ENCODE measurements at places on chromosomes 11 and 22.

DNA sequence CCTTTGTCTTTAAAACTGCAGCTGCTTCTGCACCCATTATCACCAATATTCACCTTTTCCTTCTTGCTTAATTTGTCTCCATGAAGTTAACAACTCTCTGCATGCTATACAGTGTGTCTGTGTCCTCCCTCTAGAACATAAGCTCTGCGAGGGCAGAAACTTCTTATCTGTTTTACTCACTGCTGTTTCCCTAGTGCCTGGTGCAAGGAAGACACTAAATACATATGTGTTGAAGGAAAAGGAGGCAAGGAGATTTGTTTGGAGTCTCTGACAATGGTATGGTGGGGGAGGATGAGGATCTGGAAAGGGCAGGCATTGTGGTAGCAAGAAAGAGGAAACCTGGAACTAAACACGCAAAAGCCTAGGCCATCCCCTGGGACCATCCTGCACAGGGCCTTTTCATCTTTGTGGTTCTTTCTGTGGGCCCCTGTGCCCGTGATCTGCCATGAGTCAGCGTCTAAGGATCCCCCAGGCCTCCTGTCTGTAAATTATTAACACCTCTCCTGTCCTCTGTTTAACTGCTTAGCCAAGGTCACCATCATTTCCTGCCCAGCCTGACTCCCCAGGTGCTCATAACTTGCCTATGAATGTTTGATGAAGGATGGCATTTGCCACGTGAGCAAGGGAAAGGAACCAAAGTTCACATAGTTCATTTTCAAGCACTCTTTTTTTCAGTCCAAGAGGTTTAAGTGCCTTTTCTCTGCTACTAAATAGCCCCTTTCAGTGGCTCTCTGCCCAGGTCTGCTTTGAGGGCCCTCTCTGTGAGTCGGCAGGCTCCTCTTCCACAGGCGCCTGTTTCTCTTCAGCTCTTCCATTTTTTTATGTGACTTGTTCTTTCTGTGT is 131.1 kb downstream of the RASSF10 start:
- peak; percentile 83 for DNase-seq

- DNase-seq: peak; percentile 27
Measured at GRCh38 chr11:112584672-112585071, 324.0 kb upstream of the PLET1 start.

DNA sequence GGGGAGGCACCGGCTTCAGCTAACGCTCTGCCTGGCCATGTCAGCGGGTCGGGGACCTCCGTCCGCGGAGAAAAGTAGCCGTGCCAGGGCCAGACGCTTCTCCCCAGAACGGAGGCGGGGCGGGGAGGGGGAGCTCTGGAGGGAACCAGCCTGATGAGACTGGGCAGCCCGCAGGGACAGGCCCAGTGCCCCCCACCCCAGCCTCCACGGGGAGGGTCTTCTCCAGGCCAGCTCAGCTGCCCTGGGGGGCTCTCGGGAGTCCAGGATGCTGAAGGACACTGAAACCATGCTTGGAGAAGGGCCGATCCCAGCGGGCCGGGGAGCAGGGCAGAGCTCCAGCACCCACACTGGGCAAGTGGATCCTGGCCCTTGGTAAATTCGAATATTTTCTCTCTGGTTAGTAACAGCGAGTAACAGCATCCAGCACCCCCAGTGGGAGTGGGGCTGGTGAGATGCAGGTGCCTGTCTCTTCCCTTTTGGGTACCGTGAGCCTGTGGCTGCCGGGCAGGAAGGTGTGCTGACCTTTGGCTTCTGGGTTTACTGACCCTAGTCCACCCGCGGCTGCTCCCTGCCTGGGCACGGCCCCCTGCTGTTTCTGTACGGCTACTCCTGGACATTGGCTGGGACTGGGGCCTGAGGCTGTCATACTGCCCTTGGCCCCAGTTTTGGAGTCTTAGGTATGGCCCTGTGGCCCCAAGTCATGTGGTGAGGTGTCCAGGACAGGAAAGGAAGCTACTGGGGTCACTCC is 35.8 kb downstream of the GRAMD4 start:
- DNase-seq: no peak

GRCh38 chr11:61816736-61817455 is at the start of gene FADS1:
Gene FADS1 (minus strand): TSS chr11:61817003. CDS start chr11:61816929, 74 bp downstream.
- DNase-seq: peak; percentile 96

- DNase-seq: no peak
Measured at GRCh38 chr11:35257281-35257680, 118.3 kb downstream of the CD44 start.

DNA sequence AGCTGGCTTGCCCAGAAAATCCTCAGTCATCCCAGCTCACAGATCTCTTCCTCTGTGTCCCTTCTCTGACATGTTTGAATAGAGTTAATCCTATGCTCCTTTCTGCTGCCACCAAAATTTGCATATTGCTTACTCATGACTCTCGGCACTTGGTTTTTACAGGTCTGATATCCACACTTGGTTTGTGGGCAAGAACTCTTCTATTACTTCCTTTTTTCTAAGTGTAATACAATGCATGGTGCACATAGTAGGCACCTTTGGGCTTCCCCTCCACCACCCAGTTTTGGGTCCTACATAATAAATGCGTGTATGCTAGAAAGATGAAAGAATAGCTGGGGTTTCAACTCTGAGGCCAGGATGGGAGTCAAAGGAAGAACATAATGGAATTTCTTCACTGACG is 69.7 kb upstream of the GRK3 start:
- DNase-seq: no peak

DNA sequence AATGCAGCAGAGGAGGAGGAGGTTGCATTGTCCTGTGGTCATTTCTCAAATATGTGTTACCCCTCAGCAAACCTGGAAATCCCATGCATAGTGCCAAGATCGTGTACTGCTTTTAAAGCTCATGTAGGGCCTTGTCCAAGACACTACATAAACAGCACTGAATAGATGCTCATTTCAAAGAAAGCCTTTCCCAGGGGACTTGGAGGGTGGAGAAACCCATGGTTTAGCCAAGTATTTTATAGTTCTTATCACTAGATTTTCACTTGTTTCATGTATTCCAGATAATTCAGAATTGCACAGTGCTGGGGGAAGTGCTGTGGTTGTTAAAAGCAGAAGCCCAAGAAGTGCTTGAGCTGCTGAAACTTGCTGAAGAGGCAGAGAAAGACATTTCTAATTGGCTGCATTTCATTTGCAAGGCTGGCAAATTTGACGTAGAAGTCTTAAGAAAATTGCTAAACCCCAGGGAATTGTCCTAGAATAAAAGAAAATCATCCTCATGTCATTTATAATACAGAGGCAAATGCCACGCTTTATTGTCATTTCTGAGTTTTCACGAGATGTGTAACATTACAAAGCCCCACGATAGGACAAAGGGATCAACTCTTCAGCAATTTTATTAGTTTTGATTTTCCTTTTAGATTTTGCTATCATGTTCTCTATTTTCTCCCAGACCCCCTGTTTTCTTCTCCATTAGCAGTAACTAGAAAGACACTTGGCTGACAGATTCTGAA is 20.1 kb downstream of the CSRP3 start:
- DNase-seq: no peak

DNA sequence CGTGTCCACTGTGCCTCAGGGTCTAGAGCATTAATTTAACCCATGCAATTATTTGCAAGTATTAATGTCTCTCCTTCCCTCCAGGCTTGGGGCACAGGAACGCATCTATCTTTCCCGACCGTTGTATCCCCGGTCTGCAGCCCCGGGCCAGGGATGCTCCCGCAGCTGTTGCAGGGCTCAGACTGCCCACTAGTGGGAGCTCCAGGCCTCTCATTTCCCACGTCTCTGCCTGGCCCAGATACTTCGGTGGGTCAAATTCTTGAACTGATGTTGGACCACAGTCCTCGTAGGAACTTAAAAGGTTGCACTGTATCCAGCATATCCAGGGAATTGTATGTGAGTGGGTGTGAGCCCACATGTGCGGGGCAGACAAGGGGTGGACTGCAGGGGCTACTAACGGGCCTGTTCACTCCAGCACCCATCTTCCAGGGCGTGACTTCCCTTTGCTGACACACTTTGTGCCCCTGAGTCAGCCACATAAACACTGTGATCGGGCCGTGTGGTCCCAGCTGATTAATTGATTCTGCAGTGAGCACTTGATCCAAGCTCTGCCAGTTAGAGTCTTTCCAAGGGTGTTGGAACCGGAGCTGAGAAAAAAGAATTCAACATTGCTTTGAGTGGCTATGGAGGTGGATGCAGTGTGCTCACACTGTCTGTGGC is 451.3 kb downstream of the TBC1D22A start:
- peak; percentile 81 for DNase-seq

DNA sequence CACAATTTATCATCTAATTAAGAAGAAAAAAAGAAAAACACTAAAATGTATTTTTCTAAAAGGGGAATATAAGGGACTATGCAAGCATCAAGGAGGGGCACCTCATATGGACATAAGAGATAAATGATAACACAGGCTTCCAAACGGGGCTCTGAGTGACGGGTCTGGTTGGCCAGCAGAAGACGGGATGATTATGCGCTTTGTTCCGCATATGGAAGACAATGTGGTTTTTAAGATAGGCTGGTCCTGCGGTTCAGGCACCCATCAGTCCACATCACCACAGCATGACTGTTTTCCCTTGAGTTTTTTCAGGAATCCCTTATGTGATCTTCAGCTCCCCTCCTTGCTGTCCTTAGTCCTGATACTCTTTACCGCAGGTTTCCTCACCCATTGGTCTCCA is 404.6 kb downstream of the OPCML start:
- DNase-seq: no peak

DNA sequence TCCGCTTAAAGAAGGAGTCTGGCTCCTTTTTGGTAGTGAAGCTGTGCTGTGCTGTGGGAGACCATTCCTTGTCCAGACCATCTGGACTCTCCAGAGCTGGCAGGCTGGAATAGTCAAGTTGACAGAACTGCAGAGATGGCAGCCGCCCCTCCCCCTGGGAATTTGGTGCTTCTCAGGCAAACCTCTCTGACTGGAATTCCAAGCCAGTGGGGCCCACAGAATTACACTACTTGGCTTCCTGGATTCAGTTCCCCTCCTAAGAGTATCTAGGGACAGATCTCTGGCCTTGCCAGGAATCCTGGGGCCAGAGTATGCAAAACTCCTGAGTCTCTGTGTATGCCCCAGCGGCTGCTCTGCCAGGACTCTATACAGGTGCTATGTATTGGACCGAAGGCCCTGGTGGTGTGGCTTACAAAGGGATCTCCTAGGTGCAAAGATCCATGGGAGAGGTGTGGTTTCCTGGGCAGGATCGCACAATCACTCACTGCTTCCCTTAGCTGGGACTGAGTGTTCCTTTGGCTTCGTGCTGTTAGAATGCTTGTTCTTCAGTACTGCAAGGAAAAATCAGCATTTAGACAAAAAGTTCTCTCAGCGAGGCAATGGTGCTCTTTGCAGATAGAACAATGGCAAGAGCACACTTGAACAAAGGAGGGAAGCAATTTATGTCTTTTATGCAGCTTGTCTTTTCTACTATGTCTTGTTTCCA is 86.8 kb downstream of the PRMT3 start:
- DNase-seq: no peak

- DNase-seq: no peak
Measured at GRCh38 chr22:20083157-20083890, 3.3 kb downstream of the DGCR8 start.

GRCh38 chr11:31827455-31828206 is 16.5 kb upstream of the PAX6 start:
- DNase-seq: no peak

DNA sequence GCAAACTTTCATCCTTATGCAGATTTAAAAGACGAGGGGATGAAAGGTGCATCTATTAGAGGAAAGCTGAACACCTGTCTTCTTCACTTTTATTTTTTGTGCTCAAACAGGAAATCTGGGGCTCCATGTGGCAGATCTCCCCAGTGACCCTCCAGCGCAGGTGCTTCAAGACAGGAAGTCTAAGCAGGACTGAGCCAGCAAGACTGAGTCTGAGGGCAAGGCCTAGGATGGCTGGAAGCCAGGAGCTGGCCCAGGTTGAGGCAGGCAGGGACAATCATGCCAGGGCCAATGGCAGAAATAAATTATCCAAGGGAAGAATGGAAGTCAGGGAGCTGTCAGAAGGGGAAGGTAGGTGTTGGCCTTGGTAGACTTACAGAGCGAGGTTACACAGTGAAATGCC is 101.1 kb upstream of the SPON1 start:
- DNase-seq: no peak

DNA sequence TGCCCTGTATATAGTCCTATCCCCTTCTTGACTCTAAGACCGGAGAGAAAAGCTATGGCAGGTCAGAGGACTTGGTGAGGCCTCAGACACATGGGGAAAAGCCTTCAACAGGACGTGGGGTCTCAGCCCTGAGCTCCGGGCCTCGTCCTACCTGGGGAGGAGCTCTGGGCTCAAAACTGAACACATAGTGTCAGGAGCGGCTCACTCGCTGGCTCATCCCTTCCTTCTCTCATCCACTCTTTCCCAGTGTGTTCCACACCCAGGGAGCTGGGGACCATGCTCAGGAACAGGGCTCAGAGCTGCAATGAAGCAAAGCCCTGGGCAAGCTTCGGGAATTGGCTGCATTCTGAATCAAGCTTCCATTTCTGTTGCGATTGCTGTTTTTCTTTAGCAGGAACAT is 14.5 kb downstream of the ADAMTS15 start:
- DNase-seq: no peak

- DNase-seq: peak; percentile 12
Measured at GRCh38 chr11:118820412-118821357, 29.7 kb upstream of the DDX6 start.
